ENCODE measurements at places on chromosomes 2 and 18.
A peak's percentile ranks its signal among the peaks of the same experiment; 100 is the strongest.

GRCh38 chr2:187912950-187913349 lies 358.7 kb upstream of the TFPI start:
- DNase-seq, result peak; percentile 2

DNA sequence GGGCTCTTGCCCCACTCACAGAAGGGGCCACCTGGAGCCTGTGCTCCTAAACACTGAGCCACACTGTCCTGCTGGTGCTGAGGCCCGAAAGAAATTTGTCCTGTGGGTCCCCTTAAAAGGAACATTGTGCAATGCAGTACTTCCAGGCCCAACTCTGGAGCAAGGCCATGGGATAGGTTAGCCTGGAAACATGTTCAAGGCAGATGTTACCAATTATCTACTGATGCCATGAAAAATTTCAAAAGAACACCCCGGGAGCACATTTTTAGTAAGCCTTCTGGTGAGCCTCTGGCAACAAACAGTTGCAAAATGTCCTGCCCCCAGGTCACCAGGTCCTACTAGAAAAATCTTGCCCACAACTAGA lies 12.3 kb upstream of the PTMA start:
- DNase-seq, result peak; percentile 93

GRCh38 chr18:58902961-58903360 lies 38.3 kb downstream of the ZNF532 start:
- DNase-seq, result no peak

DNA sequence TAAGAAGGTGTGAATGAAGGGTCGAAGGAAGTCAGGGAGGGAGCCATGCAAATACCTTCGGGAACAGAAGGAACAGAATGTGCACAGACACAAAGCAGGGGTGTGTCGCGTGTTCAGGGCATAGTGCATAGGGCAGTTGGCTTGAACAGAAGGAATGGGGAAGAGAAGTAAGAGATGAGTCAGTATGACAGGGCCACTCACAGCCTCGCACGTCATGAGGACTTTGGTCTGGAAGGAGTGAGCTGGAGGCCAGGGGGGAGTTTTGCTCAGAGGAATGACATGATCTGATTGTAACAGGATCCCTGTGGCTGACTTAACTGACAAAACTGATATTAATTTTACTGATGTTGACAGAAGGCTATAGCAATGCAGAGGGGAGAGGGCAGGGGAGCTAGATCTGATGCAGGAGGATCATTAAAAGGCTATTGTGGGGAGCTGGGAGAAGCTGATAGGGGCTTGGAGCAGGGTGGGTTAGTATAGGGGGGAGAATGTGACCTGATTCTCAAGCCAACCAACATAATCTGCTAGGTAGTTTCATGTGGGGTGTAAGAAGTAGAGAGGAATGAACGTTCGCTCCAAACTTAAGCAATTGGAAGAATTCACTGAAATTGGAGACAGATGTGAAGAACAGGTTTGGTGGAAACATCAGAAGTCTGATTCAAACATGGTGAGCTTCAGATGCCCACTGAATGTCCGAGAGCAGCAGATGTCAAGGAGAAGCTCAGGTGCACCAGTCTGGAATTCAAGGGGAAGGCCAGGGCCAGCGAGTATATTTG lies 60.4 kb upstream of the COPS8 start:
- peak; percentile 94 for DNase-seq
